Left ventricle myocardium inferior (tissue), 1 donor: ENCODE measurements at places on chromosomes 2 and 18.

DNA sequence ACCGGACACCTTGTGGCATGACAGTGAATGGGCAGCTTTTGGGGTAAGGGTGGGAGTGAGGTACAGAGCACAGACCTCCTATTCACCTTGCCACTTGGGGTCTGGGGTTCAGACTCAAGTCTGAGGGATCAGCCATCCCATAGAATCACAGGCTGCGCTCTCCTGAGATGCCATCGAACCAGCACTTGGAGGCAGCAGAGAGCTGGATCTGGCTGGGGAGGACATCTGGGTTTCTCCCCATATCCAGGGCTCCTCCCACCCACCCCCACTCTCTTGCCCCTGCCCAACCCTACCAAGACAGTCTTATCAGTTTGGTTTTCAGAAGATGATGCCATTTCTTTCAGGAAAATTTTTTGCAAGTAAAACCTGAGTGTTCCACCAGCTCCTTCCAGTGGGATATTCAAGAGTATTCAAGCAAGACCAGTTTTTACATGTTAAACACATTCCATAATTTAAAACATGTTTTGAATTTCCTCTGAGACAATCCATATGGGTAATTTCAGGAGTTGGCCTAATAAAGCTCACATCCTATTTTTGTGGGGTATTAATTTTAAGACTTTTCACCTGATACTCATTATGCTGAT, 29.2 kb upstream of the TEX44 start:
- peak; percentile 28 for DNase-seq

DNA sequence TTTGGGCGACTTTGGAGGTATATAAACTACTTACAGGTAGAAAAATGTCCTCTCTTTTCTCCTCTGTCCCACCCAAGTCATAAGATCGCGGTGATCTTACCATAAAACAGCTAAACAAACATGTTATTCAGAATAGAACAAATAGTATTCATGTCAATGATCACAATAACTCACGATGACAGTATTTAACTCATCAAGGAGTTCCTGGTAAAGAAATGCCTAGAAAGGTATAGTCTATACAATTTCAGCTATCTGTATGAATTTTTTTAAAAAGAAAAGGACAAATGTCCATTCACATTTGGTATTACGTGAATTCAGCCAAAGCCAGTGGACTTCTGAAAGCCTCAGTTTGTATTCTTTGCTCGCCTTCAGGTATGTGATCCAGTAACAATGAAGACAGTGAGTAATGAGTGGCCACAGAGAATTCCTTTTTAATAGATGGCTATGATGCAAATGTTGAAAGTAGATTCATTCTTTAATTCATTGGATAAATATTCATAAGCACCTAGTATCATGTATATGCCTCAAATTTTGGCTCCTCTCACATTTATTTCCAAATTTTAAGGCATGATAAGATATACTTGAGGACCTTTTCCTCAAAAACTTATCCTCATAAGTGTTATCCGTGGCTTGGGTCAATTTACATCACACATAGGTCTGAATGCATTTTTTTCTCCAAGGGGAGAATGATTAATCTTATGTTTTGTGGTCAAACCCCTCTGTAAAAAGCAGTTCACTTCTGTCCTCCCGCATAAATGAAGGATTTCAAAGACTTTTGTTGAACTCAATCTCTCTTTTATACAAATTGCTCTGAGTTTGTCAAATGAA, 20.3 kb downstream of the ABCB11 start:
- DNase-seq: no peak

DNA sequence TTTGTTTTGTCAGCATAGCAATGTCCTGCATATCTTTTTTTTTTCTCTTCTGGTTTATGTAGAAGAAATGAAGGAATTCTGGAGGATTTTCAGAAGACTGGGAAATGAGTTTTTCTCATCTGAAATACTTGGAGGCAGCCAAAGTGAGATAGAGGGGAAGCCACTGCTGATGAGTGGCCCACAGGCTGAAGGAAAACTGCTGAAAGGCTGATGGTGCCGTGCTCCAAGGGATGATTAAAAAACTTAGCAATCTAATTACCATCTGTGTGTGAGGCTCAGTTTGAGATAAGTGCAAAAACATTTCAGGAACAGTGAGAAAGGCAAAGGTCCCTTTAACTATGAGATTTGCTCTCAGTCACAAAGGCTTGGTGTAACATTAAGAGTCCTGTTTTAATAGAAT, 98.5 kb downstream of the EVA1A start:
- no peak for DNase-seq

GRCh38 chr18:58536534-58537271, 92.2 kb downstream of the ALPK2 start:
- no peak for DNase-seq

DNA sequence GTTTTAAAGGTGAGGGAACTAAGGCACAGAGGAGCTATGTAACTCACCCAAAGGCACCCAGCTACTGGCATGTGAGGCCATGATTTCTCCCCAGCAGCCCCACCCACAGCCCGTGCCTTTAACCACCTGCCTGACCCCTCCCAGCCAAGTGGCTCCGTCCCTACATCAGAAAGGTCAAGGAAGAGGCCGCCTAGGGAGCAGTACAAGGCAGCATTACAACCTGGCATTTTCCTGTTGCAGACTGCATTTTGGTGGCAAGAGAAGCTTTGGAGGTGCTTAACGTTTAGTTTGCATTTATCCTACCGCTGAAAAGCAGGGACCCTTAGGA, 17.5 kb downstream of the STEAP3 start:
- DNase-seq: no peak

GRCh38 chr2:119849838-119850565, 90.3 kb downstream of the PTPN4 start:
- DNase-seq: no peak

- DNase-seq: no peak
These were observed 57.3 kb downstream of the GTF3C3 start for GRCh38 chr2:196742216-196742615.

DNA sequence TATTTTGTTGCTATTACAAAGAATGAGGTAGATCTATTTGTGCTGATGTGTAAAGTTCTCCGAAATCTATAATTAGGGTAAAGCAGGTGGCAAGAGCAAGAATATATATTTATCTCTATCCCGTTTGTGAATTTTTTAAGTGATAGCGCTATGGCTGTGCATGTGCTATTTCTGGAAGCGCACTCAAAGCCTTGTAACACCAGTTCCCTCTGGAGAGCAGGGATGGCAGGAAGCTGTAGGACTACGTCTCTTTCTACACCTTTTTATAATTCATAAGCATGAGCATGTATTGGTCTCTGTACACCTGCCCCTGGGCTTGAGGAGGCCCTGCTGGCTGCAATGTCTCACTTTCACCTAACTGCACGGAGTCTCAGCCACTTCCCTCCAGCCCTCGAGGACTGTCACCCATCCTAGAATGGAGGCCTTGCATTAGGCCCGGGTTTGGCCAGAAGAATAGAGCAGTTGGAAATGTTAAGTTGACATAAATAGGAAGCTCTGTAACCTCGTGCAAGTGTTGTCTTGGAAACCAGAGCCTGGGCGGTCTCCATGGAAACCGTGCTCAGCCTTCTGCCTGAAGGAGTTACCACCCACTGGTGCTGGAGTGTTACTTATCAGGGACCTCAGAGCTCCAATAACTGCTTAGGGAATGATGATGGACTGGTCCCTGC, 20.9 kb downstream of the ITM2C start:
- DNase-seq: no peak

DNA sequence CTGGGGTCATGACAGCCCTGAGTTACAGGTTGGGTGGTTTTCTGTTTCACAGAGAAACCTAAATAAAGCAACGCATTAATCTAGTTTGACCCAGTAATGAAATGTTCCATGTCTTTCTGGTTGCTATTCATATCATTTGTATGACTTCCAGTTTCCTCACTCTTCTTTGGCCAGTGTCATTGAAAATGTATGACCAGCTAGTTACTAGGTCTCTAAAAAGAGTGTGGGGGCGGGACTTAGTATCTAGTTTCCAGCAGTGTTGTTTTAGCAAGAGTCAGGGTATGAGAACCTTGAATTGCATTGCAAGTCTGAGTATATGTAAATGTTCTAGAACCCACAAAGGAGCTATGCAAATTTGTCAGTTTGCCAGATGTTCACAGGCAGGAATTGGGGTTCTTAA, 47.7 kb downstream of the SLC9A2 start:
- DNase-seq: no peak

GRCh38 chr2:217337771-217338170, 477.9 kb upstream of the TNP1 start:
- no peak for DNase-seq

DNA sequence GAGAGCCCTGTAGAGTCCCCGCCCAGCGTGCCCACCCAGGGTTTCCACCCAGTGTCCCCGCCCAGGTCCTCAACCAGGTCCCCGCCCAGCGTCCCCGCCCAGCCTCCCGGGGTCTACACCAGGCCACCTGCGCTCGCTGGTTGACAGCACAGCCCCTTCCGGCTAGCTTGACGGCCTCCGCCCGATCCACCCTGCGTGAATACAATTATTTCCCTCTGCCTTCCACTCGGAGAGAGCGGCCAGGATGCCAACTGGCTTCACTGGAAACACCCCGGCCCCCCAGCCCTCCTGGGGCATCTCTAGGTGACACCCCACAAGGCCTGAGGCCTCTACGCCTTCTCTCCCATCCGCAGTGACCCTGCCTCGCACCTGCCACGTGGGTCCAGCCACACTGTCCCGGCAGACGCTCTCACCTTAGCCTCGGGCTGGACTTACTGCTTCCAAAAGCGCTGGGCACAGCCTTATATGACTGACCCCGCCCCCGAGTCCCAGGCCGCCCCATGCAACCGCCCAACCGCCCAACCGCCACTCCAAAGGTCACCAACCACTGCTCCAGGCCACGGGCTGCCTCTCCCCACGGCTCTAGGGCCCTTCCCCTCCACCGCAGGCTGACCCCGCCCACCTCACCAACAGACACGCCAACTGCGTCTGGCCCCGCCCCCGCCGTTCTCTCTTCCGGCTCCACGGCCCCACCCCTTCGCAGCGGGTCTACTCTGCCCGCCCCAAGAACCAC, 188.1 kb downstream of the LAMA1 start:
- no peak for DNase-seq

GRCh38 chr2:164850235-164850634, 8.6 kb upstream of the COBLL1 start:
- DNase-seq: no peak

DNA sequence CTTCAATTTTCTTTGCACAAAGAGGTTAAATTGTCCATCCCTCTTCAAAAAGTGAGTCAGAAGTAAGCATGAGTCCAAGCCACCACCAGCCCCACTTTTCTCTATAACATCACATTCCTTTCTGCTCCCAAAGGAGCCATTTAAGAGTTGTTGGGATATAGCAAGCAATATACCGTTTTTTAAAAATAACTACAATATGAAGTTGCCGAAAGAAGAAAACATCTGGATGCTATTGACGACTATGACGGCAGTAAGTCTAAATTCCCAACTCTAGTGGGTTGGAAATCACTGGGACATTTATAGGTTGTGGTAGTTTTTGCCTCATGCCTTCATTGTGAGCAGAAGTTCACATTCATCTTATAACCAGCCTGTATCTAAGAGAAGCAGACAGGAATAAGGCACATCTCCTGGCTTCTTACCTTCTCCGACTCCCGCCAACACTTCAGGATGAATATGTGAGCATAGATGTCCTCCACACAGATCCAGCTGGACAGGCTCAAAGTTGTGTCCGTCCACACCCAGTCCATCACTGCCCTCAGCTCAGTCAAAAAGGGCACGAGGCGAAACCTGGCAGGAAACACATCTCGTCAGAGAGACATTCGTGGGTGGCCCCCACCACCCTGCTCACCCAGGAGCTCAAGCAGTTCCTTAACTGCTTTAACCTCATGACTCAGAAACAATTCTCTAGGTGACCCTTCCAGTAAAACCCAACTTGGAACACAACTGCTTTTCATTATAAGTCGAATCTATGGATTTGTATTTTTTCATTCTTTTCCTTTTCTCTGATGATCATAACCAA, 163.6 kb downstream of the NAPG start:
- no peak for DNase-seq

- no peak for DNase-seq
These were observed 40.3 kb downstream of the PRKD3 start for GRCh38 chr2:37284381-37284780.

DNA sequence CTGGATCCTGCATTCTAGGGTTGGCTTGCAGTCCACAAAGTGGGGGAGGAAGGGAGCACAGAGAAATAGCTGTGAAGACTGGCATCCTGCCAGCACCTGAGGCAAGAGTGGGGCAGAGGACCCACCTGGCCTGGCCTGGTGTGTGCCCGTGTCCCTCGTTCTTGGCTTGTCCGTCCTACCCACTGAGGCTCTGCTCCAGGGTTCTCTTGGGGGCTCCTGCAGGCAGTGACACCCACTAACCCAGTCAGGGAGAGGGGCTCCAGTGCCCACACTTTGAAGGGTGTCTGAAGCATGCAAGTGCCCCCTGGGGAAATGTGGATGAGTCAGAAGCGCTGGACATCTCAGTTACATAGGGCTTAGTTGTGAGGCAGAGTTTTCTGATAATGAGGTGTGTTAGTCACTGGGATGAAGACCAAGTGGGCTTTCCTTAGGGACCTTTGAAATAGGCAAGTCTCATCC, 79.4 kb downstream of the SLC4A3 start:
- DNase-seq: no peak

DNA sequence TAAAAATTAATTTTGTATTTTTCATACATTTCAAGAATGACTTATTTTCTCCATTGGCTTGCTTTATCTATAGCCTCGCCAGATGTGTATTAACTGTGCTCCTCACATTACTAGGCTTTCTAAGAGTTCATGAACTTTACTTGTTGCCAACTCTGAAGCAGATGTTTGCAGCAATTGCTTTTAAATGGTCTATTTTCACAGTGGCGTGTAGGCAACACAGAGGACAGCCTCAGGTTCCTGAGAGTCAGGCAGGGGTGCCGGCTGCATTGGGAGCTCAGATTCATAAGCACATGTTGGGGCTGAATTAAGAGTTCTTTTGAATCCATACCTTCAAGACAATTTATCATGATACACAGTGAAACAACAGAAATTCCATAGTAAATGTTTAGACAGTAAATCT, 179.2 kb upstream of the PXDN start:
- no peak for DNase-seq

DNA sequence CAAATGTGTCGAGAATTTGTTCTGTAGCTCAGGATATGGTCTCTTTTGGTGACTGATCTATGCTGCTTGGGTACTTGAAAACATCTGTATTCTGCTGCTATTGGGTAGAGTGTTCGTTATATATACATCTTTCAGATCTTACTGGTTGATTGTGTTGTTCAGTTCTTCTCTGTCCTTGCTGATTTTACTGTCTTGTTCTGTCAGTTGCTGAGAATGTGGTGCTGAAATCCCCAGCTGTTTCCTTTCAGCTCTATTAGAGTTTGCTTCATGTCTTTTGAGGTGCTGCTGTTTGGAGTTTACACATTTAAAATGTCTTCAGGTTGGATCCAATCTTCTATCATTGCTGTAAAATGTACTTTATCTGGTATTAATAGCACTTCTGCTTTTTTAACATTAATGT, 12.9 kb downstream of the BCL2L11 start:
- no peak for DNase-seq

- no peak for DNase-seq
These were observed 41.9 kb upstream of the ZFP36L2 start for GRCh38 chr2:43268066-43268953.

- no peak for DNase-seq
These were observed 27.0 kb downstream of the KLF7 start for GRCh38 chr2:207138627-207139297.

- peak; percentile 89 for DNase-seq
These were observed 7.5 kb downstream of the SERTAD2 start for GRCh38 chr2:64646007-64646880.
